Stimulated activated CD4-positive, alpha-beta T cell treated with anti-CD3 and anti-CD28 coated beads, Interleukin-12 subunit alpha, Interleukin-12 subunit beta, amount 100 ng/mL, for 4 hours (primary cell): ENCODE measurements at places on chromosomes 7 and 10.

DNA sequence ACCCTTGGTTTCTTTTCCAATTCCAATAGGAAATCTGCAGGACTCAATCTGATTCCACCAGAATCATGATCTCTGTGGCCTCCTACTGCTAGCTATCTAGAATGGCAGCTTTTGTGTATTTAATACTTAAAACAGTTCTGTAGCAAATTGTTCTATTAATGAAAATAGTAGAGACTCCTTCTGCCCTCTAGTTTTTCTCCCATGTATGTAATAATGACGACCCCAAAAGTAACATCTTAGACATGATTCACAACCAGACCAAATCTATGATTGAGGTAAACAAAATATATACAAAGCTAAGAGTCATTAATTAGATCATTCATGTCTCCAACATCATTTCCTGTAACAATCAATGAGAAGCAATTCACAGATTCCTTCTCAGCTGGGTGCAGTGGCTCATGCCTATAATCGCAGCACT lies 259.1 kb upstream of the MKLN1 start:
- no peak for DNase-seq

DNA sequence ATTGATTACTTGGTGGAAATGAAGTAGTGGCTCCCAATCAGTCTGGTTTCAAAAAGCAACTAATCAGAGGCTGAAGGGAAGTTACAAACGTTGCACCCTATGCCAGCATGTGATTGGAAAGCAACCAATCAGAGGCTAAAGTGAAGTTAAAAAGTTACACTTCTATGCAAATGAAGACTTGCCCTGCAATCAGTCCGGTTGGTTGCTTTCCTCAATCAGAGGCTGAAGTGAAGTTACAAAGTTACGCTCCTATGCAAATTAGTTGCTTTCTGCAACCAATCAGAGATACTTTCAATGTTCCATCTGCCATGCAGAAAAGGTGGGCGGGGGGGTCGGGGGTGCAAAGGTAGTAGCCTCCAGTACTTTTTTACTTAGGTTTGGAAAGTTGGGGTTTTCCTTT lies 1077.1 kb downstream of the TYW1 start:
- DNase-seq, result no peak

- no peak for DNase-seq
Observed at GRCh38 chr10:132965411-132966057, 23.2 kb upstream of the CFAP46 start.

GRCh38 chr7:13115157-13115772 lies 427.8 kb downstream of the ARL4A start:
- no peak for DNase-seq

DNA sequence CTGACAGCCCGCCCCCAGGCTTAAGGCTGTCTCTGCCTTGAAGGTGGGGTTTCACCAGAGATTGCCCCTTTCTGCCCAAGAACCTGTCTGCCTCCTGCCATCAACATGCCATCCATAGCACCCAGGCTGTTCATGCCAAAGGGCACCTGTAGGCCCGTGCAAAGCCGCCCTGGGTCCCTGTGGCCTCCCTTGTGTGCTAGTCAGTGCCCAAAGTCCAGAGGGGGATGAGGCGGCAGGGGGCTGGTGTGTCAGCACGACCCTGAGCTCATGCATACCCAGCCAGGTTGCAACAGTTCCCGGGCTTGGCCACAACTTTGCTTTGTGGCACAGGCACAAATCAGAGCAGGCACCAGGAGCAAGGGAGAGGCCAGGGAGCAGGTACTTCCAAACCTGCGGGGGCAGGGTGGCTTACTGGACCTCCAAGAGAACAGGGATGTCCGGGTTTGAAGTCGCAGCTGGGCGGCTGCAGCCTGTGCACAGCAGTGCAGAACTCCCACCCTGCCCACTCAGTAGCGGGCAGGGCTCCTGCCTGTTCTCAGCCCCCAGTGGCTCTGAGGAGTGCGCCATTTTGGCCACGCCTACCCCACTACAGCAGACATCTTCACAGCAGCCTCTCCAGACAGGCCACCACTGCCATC lies 671.1 kb upstream of the GRM3 start:
- no peak for DNase-seq

GRCh38 chr10:19979628-19980027 lies 163.4 kb downstream of the PLXDC2 start:
- no peak for DNase-seq

DNA sequence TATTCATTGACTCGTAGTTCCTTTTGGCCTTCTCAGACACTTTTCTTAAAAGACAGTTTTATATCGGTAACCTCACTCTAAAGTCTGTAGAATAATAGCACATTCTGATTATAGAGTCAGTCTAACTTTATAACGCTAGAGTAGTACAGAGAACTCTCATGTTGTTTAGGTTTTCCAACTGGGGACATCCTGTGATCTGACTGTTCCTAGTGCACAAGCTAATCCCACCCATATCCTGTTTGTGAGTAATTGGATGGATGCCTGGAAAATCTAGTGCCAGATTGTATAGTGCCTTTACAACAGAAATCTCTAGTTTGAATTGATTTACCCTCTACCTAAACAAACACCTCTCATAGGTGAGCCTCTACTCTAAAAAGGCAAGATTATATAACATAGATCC lies 107.4 kb downstream of the ZEB1 start:
- no peak for DNase-seq

GRCh38 chr10:93445978-93446720 lies 36.0 kb downstream of the MYOF start:
- no peak for DNase-seq

DNA sequence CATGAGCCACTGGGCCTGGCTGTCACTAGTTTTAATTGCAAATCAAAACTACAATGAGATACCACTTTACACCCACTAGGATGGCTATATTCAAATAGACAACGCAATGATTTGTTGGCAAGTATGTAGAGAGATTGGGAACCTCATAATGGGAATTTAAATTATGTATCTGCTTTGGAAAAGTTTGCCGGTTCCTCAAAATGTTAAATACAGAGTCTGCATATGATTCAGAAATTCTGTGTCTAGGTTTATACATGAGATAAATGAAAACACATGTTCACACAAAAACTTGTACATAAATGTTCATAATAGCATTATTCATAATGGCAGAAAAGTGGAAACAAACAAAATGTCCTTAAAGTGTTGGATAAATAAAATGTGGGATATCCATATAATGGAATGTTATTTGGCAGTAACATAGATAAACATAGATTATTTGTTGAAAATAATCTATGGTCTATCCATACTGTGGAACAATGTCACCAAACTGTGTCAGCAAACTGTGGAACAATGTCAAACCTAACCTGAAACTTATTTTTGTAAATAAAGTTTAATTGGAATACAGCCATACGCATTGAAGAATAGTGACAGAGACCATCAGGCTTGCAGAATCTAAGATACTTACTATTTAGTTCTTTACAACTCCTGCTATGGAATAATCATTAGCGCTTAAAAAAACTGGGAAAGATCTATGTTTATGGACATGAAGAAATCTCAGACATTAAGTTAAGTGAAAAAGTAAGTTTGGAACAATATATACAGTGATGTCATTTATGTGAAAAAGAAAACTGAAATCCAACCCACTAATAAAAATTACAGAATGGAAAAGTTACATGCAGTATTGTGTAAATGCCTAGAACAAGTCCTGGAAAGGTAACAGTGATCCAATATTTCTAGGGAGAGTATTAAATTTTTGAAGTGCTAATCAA lies 70.9 kb downstream of the CCDC7 start:
- no peak for DNase-seq
